Omental fat pad (tissue), 4 donors: ENCODE measurements at places on chromosomes 4 and X.

- no peak for DNase-seq
These were observed 23.1 kb downstream of the EIF4E start for GRCh38 chr4:98905839-98906238.

- DNase-seq = no peak
These were observed 147.4 kb downstream of the SMIM20 start for GRCh38 chr4:26061248-26061986.

GRCh38 chrX:2264179-2265030 lies 236.4 kb downstream of the DHRSX start:
- no peak for DNase-seq

- no peak for DNase-seq
These were observed 63.4 kb downstream of the NUDT10 start for GRCh38 chrX:51395810-51396728.

- no peak for DNase-seq
These were observed 17.9 kb downstream of the VEGFC start for GRCh38 chr4:176774852-176775251.

DNA sequence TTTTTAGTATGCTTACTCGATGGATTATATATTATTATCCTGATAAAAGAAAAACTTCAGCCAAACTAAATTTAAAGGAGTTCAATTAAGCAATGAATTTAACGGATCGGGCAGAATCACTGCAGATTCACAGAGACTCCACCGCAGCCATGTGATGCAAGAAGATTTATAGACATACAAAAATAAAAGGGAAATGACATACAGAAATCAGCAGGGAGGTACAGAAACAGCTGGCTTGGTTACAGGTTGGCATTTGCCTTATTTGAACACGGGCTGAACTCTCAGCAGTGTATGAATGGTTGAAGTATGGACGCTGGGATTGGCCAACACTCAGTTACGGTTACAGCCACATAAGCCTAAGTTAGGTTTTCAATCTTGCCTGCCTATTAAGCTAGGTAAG lies 35.4 kb upstream of the DHRSX start:
- no peak for DNase-seq

- no peak for DNase-seq
These were observed 39.6 kb upstream of the GPR78 start for GRCh38 chr4:8540586-8540985.
